ENCODE measurements at places on chromosomes 6 and 20. TPM values are rescaled to one million over a fixed set of nuclear protein-coding genes. Genes with fewer than 3 reads are reported as not detected.

The EYS gene
- total RNA-seq = not detected

DNA sequence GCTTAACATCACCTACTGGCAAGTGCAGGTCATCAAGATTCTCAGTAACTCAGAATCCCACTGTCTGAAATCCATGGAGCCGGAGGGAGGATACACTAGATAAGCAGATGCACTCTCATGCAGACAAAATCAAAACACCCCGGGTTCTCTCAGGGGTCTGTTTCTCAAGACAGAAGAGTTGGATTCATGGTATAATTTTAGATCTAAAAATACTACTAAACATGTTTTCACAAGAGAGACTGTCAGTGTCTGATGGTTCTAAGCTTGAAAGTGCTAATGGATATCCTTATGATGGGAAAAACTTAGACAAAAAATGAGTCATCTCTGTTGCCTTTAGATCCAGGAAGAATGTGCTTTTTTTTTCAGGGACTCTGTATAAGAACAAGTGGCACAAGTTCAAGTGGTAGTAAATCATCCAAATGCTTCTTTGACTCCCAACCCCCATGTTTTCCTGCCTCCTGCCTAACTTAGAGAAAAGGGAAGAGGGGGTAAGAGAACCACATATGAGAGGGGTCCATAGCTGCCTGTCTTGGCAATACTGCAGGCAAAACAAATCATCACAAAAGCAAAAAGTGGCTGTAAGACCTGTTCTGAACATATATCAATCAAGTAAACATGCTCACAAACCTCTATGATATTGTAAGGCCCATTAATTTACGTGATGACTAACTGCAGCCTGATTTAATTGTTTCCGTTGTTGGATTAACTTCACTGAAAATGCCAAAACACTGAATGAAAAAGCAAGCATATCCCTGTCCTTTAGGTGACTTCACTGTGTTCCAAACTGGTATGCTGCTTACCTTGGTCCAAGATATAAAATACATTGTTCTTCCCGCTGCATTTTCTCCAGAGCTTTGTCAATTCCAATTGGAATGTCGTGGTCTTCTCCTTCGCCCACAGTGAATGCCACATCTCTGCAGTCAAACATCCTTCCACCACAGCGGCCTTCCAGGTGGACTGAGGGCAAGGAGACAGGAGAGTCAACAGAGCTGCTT, 84.0 kb upstream of the TULP1 start:
- DNase-seq = no peak

The GJA10 gene
- total RNA-seq = not detected

The STMND1 gene
- total RNA-seq = not detected

The CDH4 gene
- not detected for total RNA-seq

DNA sequence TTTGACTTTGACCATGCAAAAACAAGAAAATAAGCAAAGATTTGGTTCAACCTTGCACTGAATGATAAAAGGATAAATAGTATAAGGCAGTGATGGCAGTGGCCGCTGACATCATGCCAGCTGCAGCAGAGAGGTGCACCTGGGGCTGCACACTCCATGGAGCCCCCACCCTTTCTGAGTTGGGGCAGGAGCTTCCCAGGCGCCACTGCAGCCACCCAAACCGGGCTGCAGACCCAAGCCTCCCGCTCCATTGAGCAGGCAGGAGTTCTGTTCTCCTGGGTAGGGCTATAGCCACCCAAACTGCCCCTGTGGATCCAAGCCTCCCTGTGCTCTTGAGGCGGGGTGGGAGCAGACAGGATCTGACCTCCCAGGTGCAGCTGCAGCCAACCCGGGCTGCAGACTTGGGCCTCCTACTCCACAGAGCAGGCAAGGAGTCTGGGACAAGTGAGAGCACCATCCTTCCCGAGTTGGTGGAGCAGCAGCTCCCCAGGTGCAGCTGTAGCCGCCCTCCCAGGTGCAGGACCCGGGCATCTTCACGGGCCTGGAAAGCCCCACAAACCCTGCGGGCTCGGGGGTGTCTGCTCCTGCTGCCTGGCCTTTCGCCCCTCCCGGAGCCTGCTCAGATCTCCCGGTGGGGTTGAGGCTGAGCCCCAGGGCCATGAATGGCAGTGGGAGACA, 537.9 kb downstream of the TENT5A start:
- DNase-seq = no peak

DNA sequence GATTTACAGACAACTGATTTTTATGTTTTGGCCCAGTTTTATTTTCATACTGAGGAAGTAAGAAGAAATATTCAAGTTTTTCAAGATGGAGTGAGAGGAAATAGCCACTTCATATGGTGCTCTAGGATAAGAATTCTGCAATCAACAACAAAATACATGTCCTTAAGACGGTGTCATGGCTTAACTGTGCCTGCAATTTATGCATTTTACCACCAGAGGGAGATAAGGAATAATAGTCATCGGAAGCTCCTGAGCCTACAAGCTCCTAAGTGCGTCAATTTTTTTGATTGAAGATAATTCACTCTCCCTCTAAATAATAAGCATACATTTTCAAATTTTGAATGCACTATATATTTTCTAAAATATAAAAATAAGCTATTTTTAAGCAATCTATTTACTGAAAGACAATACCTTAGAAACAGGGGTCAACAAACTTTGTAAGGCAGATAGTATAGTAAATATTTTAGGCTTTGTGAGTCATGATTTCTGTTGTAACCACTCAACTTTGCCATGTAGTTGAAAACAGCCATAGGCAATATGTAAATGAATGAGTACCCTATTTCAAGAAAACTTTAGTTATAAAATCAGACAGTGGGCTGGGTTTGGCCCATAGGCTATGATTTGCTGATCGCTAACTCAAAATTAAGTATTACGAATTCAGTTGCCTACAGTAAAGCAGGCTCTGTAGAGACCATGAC, 230.9 kb upstream of the DTNBP1 start:
- no peak for DNase-seq

DNA sequence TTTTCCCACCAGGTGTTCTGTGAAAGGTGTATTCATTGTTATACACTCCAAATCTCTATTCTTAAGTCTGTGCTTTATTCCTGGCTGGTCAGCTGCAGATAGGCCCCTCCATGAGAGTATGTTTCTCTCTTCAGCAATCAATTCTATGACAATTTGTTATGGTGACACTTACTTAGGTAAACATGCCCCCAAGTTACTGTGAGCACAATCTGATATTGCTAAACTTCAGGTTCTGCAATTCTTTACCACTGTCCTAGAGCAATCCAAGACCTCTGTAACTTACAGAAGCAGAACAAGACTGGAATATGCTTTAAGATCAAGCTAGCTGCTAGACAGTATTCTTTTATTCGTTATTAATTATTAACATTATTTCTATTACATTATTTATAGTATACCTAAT, 391.9 kb downstream of the FRK start:
- DNase-seq = no peak

GRCh38 chr6:131060311-131060710, 2.7 kb downstream of the EPB41L2 start:
- DNase-seq = no peak

GRCh38 chr6:74534465-74535211, 671.2 kb downstream of the COL12A1 start:
- DNase-seq = no peak

- peak; percentile 80 for DNase-seq
These were observed at the start of gene TXLNB for GRCh38 chr6:139291813-139292619. TXLNB (minus strand) TSS chr6:139291998; CDS start chr6:139288899, 3,099 bp downstream.

- DNase-seq = no peak
These were observed 25.9 kb upstream of the ROS1 start for GRCh38 chr6:117451671-117452070.

GRCh38 chr6:75236630-75237029, 7.0 kb downstream of the COX7A2 start:
- no peak for DNase-seq

- DNase-seq = no peak
These were observed 47.0 kb downstream of the PIGU start for GRCh38 chr20:34629904-34630303.

DNA sequence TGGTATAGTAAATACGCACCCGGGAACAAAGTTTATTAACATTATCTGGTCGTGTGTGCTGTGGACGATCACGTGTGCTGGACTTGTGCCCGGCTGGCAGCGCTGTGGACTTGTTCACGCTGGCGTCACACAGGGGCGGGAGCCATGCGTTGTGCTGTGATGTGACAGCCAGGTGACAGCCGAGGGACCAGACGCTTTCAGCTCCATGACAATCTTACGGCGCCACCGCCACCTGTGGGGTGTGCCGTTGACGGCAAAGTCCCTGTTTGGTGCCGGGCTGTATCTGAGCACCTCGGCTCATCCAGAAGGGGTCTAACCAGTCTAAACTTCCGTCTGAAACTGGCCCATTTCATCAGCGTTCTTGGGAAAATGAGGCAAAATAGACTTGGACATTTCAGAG, 25.2 kb downstream of the DLL1 start:
- DNase-seq = no peak

The RAET1E gene
- total RNA-seq = not detected

- no peak for DNase-seq
These were observed 4.3 kb downstream of the PFDN4 start for GRCh38 chr20:54212226-54212625.

The PCSK2 gene
- not detected for total RNA-seq

- DNase-seq = no peak
These were observed 106.6 kb upstream of the BTN3A2 start for GRCh38 chr6:26258212-26258977.
